ENCODE measurements at places on chromosomes 12 and 14.
A peak's percentile ranks its signal among the peaks of the same experiment; 100 is the strongest.

DNA sequence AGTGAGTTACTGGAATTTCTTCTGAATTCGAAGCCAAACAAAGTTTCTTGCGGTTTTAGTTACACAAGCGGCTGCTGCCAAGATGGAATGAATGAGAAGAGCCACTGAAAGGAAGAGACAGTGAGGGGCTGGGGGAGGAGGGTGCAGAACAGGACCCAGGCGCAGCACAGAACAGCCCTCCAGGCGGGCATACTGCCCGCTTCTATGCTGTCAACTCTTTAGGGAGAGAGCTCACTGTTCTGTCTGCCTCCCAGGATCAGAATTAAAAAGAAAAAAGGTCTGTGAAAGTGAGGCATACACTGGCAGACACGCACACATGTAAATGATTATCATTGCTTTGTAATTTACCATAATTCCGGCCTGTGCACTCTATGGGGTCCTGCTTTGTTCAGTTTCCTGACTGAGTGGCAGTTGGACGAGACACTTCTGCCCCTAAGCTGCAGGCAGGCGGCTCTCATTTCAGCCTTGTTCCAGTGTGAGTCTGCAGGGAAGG, 231.6 kb downstream of the CACNA1C start:
- no peak for DNase-seq

DNA sequence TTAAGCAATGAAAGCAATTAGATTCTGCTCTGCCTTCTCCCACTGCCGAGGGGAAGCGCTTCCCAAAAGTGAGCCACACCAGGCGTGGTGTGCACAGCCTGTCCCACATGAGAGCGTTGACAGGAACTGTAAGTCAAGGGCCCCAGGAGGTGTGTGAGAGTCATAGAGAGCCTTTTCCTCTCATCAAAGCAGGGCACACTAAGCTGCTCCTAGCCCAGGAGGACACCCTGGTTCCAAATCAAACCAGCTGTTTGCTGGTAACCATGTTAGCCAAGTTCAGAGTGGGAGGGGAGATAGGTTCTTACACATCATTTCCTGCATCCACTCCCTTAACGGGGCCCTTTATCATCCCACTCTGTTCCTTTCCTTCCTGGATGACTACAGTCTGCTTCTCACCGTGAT, 98.3 kb downstream of the SPTSSA start:
- DNase-seq, result no peak

DNA sequence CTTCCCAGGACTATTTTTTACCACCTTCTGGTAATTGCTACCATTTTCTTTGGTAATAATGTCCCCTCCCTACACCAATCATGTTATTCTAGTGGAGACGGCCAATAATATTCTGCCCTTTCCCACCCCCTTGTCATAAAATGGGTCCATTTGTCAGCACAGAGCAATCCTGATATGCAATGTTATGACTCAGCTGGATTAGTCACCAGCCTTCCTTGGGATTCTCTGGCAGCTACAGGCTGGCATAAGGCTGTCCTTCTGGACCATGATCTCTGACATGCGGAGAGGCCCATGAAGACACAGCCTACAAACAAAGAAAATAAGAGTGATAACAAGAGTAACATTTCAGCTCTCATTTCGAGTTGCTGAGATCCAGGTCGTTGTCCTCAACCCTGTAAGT, 222.0 kb upstream of the CPNE8 start:
- DNase-seq, result no peak

DNA sequence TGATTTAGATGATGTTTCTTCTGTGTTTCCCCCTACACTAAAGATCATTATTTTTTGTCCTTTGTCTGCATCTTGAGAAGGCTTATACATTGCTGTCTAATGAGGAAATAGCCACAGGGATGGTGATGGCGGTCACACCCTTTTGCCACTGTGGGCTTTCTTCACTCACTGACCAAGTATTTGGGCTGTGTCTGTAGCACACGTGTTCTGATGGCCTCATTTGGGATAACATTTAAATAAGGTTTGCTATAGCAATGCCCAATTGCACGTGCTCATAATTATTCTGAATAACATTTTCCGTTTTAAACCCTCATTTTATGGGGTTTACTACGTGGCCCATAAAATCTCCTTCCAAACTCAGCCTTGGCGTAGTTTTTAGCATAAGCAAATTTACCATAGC, 230.3 kb upstream of the PRICKLE1 start:
- no peak for DNase-seq

GRCh38 chr14:94099006-94099405, 11.5 kb upstream of the IFI27 start:
- DNase-seq, result no peak

DNA sequence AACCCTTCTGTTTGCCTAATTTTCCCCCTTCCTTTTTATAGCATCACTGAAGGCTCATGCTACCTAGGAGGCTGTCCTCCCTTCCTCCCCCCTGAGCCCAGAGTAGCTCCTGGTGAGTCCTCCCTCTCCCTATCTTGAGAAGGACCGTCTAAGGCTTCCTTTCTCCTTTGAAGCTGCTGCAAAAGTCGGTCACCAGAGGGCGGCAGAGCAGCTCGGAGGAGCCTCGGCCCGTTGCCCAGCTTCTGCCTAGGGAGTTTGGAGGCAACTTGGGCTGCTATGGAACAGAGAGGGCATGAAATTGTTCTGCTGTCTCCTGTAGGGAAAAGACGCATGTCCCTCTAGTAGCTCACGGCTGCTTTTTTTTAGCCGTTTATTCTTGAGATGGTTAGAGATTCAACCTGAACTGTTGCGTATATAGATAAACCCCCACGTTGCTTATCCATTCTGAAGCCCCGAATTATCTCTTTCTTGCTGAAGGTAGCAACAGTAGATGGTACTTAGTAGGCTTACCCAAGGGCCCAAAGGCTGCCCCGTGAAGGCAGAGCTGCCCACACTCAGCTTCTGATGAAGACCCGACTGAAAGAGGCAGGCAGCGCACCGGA, 5.7 kb downstream of the WNT5B start:
- DNase-seq, result peak; percentile 58

GRCh38 chr12:73159954-73160353, 887.8 kb downstream of the TRHDE start:
- DNase-seq, result no peak

DNA sequence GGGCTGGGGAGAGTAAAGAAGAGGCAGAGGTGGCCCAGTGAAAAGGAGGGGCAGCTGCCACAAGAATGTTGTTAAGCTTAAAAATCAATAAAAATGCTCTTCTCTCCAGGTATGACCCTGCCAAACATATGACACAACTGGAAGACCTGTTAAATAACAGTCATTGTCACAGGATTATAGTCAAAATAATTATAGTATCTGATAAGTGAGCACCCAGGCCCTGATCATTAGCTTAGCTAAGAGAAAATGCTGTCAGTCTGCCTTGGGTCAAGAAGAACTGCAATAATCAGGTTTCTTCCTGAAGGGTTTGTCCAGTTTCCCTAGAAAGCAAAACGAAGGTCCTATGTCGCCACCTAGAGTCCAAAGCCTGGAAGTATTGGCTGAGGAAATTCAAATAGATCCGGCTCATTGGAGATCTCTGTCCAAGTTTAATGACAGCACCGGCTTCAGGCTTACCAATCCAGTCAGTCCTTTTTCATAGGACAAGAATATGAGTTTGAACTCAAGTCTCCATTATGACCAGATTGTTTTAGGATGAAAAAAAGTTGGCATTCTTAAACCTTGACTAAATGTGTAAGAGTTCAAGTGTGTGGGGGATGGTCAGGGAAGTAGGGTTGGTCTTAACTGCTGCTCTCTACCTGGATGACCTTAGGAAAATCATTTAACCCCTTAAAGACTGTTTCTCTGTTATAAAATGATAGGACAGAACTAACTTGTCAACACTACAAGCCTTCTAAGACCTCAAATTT, 22.5 kb upstream of the NKX2-8 start:
- no peak for DNase-seq

GRCh38 chr12:18754124-18754707, 16.3 kb downstream of the CAPZA3 start:
- DNase-seq, result no peak

DNA sequence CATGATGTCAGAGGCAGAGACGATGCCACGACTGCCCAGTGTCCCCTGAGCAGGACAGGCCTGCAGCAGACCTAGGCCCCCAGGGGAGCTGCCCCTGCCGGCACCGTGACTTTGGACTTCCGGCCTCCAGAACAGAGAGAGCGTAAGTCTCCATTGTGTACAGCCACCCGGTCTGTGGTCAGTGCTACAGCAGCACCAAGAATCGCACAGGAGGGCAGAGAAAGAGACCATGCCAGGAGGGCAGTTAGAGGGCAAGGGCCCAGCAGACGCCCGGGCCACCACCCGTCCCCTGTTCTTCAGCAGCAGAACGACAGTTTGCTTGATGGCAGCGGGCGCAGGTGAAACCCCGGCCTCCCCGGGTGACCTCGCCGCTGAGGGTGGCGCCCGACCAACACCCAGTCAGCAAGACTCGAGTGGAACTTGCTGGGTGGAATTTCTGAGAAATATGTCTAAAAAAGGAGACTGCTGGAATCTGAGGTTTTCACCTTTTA, 19.7 kb downstream of the GALNT9 start:
- DNase-seq, result no peak

DNA sequence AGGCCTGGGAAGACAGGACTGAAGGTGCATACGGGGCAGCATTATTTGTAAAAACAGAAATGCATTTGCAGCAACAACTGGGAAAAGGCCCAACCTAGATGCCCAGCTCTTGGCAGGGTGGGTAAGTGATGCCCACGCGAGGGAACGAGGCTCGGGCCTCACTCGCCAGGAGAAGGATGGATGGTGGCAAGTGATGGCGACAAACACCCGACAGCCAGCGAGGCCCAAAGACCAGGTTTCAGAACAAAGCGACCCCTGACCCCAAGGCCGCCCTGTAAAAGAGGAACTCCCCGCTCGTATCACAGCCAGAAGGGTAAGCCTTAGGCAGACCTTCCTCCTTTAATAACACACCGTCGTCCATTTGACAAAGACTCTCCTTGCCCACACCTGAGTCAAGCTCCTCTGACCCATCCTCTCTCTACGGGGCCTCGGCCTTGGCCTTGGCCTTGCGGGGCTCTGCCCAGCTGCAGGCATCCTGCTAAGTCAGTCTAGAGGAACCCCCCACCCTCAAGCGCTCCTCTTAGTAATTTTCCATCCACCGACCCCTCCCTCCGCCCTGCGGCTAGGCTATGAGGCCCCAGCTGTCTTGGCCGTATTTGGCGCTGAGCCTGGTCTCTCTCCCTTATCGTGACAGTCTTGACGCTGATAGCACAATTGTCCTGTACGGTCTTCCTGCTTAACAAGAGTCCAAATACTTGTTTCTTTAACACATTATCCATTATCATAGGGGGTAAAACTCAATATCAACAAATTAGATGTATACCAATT, 80.2 kb downstream of the NCOR2 start:
- no peak for DNase-seq

DNA sequence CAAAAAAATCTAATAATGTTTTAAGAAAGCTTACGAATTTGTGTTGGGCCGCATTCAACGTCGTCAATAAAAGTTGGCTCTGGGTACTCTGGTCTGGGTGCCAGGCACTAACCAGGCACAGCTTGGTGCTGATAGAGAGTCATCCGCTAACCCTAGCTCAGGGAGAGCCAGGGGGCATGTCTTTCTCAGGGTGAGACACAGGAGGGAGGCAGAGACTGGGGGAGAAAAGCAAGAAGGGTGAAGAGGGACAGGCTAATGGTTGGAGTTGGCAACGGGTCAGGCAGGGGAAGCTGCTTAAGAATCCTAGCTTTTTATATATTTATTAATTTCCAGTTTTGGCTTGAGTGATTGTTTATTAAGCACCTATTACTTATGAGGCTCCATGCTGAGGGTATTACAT, 105.0 kb downstream of the CMKLR1 start:
- no peak for DNase-seq

- DNase-seq, result no peak
These were observed 76.1 kb upstream of the PAWR start for GRCh38 chr12:79766705-79767464.

DNA sequence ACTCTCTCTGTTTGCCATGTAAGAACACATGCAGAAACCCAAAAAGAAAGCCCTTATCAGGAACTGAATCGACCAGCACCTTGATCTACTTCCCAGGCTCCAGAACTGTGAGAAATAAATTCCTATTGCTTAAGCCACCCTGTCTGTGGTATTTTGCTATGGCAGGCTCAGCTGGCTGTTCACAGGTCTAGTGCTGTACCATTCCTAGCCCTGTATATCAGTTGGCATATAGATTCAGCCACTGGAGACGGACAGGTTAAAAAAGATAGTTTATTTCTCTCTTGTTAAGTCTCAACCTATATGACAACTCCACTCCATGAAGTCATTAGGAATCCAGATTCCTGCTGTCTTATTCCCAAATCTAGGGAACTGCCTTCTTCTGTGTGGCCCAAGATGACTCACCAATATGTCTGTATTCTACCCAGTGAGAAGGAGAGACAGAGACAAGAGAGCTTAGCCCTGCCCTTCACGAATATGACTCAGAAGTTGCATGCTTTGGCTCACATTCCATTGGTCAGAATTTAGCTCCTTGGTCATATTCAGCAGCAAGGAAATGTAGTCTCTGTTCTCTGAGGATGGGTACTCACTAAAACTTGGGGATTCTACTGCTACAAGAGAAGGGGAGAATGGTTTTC, 57.0 kb downstream of the PLEKHG7 start:
- no peak for DNase-seq

DNA sequence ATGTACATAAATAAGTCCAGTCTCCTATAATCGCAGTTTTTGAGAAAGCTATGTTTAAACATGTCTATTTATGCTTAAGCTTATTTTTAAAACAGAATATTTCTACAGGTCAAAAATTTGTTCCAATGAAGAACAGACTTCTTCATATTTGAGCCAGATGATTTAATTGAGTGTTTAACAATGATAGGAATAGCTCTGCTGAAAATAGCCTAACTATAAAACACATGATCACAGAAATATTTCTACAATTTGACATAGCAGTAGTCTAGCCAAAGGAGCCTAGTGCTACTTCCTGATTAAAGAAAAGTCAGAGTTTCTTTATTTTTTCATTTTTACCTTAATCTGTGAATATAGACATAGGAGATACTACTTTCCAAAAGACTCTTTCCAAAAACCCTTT, 29.4 kb downstream of the DCP1B start:
- DNase-seq, result no peak

- no peak for DNase-seq
These were observed 74.7 kb downstream of the APAF1 start for GRCh38 chr12:98719515-98720504.

DNA sequence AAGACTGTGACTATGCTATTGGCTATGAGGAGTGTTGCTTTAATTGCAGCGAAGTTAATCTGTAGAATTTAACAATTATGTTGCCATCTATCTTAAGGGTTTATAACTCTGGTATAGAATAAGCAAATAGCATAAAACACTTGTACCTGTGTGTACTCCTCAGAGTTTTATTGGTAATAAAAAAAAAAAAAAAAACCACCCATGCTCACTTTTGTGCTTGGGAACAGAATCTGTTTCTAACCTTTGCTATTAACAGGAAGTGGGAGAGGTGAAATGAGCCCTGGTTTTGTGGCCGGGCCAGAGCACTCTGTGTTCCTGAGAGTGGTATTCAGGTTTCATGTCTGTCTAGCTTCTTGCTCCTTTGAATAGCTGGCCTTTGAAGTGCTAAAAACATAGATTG, 53.1 kb downstream of the PDE3A start:
- DNase-seq, result no peak

DNA sequence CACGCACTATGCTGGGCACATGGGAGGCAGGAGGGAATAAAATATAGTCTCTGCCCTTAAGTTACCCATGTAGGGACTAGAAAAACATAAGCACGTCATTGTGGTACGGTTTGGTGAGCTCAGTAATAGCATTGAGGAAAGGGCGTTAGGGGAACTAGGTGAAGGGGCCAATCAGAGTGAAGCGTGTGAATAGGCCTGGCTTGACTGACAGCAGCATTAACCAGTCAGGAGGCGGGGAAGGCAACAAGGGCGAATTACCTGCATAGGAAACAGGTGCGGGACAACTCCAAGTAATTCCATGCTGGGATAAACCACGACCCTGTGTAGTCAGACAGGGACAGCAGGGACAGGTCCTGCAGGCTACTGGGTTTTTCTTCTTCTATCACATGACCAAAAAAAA, 107.7 kb downstream of the UNC79 start:
- DNase-seq, result no peak

Measured in CD4-positive, alpha-beta T cell treated with Interleukin-15 for 1 hour (primary cell).